ENCODE measurements at places on chromosomes 2 and 18. TPM values are rescaled to one million over a fixed set of nuclear protein-coding genes. Genes with fewer than 3 reads are reported as not detected.

The SERPINB4 gene
- not detected for total RNA-seq

The DCDC2C gene
- total RNA-seq = not detected

GRCh38 chr2:200417366-200417765 is 92.5 kb downstream of the KCTD18 start:
- no peak for DNase-seq

The SMYD1 gene
- 8.6 TPM for total RNA-seq

- DNase-seq = peak; percentile 29
Observed at GRCh38 chr2:71535526-71535925, 82.2 kb downstream of the DYSF start.

- DNase-seq = no peak
Observed at GRCh38 chr2:200226451-200227426, 79.8 kb upstream of the SPATS2L start.

- DNase-seq = no peak
Observed at GRCh38 chr2:174590928-174591648, 6.5 kb downstream of the WIPF1 start.

GRCh38 chr2:33020883-33021282 is 74.1 kb downstream of the LTBP1 start:
- DNase-seq = no peak

The IL1F10 gene
- total RNA-seq = not detected

All from sigmoid colon (tissue), 7 donors.